ENCODE measurements at places on chromosomes 1 and 21.

- DNase-seq = peak; percentile 97
Observed at GRCh38 chr1:1298861-1299685, 8.7 kb downstream of the ACAP3 start.

- no peak for DNase-seq
Observed at GRCh38 chr1:67843331-67843730, 10.1 kb upstream of the GNG12 start.

DNA sequence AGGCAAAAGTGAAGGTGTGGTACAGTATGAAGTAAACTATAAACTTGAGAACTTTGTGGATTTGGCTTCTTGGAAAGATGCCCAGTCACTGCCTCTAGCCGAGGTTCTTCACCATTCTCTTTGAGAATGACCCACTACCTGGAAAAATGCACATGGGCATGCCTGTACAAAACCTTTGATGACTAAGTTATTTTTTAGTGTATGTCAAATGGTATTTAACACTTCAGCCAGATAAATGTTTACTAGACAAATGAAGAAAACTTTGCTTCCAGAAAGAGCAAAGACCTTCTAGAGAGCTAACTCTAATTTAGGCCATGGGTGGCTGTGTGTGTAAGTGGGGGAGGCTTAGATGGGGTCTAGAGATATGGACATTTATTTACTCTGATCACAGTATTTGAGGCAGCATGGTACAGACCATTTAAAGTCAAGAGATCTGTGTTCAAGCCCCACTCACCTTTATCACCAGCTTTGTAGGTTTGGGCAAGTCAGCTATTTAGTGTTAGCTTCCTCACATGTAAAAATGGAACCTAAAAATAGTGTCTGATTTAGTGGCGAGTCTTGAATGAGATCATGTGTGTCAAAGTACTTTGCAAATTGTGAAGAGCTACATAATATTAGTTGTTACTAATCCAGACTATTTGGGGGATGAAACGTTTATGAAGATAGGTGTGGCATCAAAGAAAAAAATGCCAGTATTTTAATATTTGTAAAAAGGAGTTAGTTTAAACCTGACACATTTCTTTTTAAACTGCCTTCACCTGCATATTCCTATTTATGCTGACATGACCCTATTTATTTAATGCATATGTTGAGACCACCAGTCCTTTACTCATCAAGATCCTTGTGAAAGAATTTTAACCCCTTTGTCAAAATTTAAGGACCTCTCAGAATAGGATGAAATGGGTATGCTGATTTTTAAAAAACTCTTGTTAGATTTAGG is 20.2 kb downstream of the NFYC start:
- no peak for DNase-seq

DNA sequence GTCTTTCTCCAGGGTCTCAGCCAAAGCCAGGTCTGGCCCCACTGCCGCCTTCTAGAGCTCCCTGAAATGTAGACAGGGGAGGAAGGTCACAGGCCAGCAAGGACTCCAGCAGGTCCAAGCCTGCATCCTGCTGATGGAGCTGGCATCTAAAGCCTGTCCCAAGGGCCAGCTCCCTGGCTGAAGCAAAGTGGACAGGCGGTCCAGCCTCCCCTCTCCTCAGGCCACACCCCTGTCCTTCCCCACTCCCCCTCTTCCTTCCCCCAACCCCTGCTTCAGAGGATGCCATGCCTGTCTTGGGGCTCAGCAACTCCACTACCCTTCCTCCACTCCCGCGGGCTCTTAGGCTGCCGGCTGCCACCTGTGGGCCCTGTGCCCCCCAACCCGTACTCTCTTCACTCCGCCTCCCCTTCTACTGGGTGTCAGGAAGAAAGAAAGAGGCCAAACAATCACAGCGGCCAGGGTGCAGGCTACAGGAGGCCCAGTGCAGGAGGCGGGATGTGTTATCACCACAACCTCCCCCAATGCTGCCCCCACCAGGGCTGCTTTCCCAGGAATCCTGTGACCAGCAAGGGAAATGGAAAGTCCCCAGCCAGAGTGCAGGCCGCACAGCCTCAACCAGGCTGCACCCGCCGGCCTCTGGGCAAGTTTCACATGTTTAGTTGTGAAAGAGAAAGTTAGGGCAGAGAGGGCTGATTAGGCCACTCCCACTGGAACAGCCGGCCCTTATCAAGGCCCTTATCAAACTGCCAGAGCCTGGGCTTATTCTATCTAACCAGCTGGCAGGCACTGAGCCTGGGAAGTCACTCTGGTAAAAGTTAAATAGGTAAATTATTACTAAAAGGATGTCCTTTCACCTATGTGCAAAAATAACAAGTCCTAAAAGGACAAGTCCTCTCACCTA is 34.1 kb downstream of the ACOT7 start:
- no peak for DNase-seq

DNA sequence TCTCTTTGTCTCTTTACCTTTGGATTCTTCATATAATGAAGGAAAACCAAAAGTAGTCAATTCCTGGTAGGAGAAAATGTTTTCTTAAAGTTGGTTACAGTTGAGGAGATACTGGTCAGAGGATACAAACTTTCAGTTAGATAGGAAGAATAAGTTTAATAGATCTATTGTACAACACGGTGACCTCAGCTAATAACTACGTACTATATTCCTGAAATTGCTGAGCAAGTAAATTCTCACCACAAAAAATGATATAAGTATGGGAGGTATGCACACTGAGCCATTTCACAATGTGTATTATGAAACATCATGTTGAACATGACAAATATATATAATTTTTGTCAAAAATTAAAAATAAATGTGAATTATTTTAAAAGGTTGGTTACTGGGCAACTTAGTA is 20.4 kb downstream of the SSX2IP start:
- no peak for DNase-seq

DNA sequence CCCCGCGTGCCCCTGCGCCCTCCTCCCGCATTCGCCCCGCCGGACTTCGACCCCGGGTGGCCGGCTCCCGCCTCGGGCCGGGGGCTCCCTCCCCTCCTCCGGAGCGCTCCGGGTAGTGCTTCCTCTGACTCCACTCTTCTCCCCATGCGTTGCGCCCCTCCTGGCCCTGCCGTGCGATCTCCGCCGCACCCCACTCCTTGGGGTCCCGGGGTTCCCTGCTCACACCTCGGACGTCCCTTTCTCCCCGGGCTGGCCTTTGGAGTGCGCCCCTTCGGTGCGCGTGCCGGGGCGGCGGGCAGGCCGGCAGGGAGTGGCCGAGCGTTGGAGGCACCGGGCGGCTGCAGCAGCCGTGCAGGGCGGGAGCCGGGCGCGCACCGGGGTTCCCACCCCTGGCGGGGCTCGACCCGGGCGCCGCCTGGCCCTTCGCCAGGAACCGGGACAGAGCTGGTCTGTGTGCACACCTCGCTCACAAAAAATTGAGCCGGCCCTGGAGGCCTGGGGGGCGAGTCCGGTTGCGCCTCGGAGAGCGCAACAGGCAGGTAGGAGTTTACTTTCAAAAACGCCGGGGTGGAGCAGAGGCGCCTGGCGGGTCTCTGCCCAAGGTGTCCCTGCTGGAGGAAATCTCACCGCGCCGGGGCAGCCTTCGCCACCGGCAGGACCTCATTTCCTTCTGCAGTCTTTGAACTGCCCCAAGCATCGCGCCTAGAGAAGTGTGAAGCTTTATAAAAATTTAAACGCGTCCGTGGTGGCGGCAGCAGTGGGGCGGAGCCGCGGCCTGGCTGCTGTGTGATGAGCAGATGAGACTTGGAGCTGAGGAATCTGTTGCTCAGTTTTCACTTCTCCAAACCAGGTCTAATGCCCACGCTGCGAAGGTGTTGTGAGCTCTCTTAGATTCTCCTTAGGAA is 650 bp downstream of the VANGL1 start:
- no peak for DNase-seq

DNA sequence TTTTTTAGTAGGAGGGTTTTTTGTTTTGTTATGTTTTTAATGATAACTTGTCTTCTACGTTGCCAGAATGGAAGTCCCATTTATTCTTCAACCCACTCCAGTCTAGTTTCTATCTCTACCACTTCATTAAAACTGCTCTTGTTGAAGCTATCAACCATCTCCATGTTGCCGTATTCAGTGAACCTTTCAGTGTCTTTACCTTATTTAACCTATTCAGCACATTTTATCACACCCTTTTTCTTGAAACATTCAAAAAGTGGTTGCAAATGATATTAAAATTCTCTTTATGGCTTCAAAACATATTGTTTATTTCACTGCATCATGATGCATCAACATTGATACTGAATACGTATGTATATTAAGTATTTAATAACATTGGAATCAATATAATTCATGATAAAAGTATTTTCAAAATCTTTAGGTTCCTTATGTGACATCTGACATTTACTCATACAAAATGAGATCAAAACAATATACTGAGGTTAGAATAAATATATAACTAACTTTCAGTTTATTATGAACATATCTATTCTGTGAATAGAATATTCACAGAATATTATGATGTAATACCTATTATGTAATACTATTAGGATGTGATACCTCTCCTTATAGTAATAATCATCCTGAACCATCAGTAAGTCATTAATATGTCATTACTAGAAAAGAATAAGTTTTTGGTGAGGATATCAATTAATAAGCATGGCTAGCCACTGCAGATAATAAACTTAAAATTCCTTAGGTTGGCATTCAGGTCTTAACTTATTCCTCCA is 52.0 kb upstream of the ADAR start:
- no peak for DNase-seq

GRCh38 chr1:200483491-200484143 is 73.8 kb upstream of the ZNF281 start:
- no peak for DNase-seq

GRCh38 chr1:160219062-160219929 is 14.1 kb downstream of the PEA15 start:
- no peak for DNase-seq

DNA sequence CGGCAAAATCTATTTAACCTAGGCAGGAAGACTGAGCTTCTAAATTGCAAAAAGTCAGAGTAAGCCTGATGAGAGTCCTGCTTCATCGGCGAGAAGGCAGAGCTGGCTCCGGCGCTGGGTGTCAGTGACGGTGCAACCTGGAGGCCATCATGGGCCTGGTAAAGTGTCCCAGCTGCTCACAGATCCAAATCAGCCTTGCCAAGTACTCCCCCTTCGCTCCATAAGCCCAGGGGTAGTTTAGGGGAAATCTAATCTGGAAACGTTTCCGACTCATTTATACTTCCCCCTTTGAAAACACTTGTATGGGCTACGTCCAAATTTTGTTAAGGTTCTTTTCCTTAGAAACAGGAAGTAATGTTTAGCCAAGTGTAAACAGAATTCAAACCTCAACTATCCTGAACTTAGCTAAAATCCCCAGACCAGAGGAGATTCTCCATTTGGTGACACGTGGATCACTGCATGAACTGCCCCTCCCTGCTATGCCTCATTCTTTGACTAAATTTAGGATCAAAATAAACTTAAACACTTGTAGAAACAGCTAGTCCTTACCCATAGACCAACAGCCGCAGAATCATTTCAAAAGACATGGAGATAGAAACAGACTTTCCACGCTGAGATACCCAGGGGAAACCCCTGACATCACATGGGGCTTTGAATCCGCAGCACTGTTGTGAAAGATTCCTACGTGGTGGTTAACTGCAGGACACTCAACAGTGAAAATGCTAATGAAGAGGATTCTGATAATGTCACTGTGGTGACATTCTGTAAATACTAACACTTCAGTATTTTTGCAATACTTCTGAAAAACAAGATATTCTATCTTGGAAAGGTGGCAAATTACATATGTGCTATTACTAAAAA is 172.7 kb downstream of the TGFBR3 start:
- peak; percentile 13 for DNase-seq

- no peak for DNase-seq
Observed at GRCh38 chr21:38859852-38860251, 54.1 kb downstream of the ETS2 start.

DNA sequence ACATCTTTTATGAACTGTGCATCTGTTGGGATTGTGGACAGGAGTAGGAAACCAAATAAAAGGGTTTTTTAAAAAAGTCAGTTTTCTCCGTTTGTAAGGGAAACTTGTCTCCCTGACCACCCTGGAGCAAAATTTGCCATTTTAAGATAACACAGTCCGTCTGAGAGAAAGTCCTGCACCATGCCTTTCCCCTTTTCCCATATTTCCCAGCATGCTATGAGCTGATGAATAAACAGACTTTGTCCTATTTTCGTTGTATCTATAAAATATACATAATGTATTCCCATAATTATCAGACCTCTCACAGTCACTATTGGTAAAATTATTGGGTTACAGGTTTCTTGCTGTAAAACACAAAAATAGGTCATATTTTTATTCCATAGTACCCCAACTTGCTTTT is 1.7 kb upstream of the AKT3 start:
- DNase-seq = no peak

- no peak for DNase-seq
Observed at GRCh38 chr1:168328731-168329364, 48.2 kb downstream of the TBX19 start.

- no peak for DNase-seq
Observed at GRCh38 chr1:46697053-46697452, 21.9 kb downstream of the EFCAB14 start.

DNA sequence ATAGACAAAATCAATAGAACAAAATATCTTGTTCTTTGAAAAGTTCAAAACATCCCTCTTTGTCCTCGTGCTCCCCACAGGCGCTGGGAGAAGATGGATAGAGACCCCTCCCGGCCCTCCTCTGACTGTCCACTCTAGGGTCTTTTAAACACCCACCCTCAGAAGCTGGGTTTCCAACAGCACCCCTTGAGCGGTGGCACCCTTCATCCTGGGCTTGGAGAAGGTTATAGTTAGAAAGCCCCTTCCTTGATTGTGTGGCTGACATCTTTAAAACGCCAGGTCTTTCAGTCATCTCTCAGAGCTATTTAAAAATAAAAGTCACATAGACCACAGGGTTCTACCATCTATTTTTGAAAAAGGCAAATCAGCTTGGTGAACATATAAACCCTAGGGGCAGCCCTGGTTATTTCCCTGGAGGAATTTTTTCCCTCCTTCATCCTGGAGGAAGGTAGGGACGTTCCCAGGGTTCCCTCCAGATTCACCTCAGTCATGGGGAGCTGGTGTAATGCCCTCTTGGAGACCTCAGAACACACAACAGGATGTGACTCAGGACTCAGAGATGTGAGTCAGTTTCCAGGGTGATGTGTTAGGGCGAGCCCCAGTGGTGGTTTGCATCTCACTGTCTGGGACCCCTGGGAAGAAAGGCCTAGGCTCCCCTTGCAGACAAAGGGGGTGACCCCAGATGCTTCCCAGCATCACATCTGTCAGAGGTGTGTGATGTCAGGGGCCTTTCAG is 138.5 kb downstream of the CLIC6 start:
- no peak for DNase-seq

DNA sequence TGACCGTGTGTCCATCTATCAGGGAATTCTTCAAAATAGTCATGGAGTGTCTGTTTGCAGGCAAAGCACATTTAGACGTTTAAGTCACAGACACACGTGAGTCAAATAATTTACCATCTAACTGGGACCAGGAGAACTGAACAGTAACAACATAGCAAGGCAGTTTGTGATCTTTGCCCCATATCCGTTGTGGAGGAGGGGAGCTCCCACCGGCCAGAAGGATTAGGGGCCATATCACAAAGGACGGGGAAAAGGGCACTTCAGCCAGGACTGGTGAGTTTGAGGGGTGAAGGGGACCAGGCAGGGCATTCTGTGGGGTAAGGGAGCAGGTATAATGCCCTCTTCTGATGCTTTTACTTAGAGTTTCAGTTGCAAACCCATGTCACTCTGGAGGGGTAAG is 22.9 kb downstream of the ELAPOR1 start:
- no peak for DNase-seq

GRCh38 chr1:101003012-101003650 is 22.5 kb downstream of the DPH5 start:
- DNase-seq = no peak
